ENCODE measurements at places on chromosomes 1 and 21.

DNA sequence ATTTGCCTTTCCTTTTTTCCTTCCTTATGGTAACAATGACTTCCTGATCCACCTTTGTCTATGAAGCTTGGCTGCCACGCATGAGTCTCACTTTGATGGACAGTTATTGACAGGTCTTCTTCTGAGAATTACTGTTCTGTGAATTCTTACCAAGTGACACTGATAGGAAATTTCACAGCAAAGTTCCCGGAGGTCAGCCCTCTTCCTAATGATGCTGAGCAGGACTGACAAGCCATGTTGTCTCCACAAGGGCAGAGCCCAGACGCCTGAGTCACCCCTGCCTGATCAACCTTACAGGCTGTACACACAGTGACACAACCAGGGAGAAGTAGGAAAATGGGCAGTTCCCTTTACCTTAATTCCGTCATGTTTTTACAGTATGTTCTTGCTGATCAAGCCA lies 44.2 kb downstream of the ZC3H11B start:
- DNase-seq: no peak

- DNase-seq: no peak
These were observed 104.8 kb downstream of the NPHP4 start for GRCh38 chr1:5887349-5887970.

DNA sequence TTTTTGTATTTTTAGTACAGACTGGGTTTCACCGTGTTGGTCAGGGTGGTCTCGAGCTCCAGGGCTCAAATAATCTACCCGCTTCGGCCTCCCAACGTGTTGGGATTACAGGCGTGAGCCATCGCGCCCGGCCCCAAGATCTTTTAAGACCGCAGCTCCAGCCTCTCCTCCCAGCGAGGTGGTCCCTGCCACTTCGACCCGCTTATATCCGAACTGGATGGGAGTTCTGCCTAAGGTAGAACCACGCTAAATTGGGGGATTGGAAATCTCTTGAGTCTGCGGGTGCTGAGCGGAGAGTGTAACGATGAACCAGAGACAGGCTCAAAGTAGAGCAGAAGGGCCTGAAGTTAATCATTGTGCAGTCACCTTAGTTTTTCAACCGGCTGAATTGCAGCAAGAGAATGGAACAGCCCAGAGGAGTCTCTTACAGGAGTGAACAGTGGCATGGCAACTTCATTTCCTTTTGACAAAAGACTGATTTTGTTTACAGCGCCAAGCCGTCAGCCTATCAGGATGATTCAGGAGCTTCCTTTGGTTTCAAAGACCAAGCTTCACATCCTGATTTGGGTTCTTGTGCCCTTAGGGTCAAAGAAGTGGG lies 726 bp upstream of the CYB5R1 start:
- no peak for DNase-seq

DNA sequence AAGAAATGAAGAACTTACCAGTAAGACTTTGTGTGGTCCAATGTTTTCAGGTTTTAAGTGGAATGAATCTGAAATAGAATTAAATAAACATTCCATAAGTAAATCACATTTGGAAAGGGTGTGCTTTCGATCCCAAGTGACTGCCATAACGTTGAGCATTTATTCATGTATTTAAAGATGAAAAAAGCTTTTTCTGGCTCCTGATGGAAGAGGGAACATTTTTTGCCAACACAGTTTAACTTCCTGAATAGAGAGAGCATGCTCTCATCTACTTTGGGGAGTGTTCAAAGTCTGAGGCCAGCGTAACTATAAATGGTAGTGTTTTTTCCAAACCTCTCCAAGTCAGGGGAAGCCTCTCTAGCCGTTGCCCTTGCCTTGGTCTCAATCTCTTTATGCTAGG lies 55.8 kb downstream of the GNG12 start:
- no peak for DNase-seq

GRCh38 chr1:212650228-212650627 lies 41.7 kb downstream of the ATF3 start:
- DNase-seq: no peak

DNA sequence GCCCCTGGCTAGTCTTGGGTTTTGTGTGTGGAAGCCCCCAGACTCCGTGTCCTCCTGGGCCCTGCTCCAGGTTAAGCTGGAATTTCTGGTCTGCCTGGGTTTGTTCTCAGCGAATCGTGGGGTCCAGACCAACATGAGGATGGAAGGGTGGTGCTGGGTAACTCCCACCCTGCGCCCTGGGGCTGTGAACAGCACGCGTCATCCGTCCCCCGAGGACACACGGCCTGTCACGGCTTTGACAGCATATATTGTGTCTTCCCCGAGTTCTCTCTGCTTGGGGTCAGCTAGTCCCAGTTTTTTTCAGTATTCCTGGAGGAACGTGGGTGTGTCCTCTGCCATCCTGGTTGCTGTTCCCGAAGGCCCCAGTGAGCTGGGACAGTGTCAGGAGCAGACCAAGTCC lies 11.8 kb downstream of the GPR137B start:
- DNase-seq: no peak

- DNase-seq: no peak
These were observed 125.7 kb downstream of the FMN2 start for GRCh38 chr1:240217403-240217802.

GRCh38 chr1:74523873-74524480 lies 11.6 kb upstream of the LRRC53 start:
- DNase-seq: no peak

DNA sequence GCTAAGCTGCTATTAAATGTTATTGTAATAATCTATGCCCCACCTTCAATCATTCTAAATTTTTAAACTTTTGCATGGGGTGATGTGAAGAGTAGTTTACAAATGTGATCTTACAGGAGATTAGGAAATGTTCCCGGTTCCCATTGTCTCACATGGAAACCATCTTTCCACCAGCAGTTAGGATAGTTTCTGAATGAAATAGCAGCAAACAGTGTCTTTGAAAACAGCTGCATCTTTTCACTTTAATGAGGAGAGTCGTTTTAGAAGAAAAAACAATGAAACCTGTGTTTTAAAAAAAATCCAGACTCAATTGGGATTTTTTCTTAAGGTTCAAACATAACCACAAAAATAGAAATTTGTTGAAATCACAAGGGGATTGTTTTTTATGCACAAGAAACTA lies 134.2 kb downstream of the TLR5 start:
- no peak for DNase-seq

DNA sequence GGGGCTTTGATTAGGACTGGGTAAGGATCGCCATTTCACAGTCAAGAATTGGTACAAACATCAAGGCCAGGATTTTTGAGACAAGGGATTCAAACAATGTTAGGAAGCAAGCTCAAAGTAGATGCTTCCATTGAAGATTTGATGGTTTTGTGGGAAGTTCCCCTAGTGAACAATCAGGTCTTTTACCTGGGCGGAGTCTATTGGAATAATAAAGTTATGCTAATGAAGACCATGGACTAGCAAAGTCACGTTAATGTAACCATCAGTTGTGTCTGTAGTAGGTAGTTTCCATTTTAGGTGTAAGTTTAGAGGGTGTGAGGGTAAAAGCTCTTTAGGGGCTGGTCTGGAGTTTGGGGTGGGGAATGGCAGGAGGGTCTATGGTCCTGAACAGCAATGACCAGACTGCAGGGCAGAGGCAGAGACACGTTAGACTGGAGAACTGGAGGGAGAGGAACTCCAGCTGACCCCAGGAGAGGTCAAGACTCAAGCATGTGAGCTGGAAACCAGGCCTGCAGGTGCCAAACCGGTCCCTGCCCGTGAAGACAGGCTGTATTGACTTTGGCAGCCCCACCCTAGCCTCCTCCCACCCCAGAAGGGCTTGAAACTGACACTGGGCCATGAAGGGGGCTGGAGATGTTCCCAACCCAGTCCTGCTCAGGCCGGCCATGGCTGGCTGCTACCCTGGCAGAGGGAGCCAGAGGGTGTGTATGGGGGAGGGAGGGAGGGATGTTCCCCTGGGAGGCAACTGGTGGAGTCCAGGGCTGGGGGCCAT lies 36.0 kb upstream of the GPR37L1 start:
- DNase-seq: no peak

- no peak for DNase-seq
These were observed 280.4 kb upstream of the C1orf105 start for GRCh38 chr1:172140072-172140471.

DNA sequence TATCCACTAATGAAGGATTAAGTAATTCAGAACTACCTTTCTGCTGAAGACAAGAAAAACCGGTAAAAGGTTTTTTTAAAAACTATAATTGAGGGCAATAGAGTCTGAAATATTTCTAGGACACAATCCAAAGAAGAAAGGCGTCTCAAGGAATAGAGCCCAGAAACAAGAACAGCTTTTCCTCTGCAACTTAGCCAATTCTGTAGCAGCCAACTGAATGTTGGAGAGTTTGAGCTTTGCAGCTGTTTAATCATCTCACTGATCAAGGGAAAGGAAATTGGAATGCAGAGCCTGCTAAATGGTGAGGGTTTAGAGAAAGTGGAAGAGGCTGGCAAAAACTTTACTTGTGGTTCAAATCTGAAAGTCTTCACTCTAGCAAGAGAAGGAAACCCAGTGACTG lies 818.9 kb downstream of the KCNT2 start:
- DNase-seq: no peak

DNA sequence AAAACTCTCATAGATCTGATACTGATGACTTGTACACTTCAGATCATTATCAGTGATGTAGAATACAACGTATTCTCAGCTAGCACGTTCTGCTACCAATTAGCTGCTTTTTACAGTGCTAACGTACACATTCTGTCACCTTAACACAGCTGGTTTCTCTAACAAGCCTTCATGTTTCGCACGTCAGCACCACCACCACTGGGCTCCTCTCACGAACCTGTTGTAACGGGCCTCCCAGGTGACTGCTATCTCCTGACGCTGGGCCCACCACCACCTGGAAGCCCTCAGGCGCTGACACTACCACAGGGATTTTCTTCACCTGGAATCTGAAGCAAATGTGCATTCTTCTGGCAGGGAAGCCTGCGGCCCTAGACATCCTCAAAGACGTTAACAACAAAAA lies 19.8 kb downstream of the TOMM20 start:
- no peak for DNase-seq

GRCh38 chr1:171740356-171740863 lies 1.5 kb downstream of the VAMP4 start:
- DNase-seq: no peak

- DNase-seq: peak; percentile 9
These were observed 807 bp downstream of the CEP85 start for GRCh38 chr1:26234644-26235370.

- DNase-seq: no peak
These were observed 14.9 kb downstream of the TMEM35B start for GRCh38 chr1:34970220-34970735.

DNA sequence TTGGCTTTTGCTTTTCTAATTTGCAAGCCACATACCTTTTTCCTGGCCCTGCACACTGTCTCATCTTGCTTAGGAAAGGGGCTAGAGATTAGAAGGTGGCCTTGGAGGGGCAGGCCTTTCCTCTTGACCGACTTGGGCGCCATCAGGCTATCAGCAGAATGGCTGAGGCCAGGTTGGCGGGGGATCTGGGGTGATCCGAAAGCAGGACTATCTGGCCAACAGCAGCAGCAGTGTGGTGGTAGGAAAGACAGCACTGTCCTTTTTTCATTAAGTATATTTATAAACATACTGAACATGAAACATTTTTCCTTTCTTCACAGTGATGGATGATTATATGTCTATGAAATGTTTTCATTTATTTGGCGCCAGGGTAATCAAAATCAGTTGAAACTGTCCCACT lies 23.5 kb upstream of the RUNX1 start:
- DNase-seq: no peak

DNA sequence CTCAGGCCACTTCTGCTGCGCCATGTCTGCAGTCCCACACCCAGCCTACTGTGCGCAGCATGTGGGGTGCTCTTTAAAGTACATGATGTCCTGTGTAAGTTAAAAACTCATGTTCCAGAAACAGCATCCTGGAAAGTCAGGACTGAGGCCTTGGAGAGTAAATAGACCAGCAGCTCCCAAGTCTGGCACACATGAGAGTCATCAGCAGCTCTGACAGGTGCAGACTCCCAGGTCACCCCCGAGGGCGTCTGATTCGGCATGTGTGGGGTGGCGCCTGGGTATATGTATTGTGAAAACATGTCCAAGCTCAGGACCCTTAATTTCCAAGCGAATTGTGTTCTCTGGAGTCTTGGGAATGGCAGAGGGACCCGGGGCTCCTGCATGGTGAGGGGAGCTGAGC lies 120.1 kb upstream of the RUNX3 start:
- DNase-seq: no peak

DNA sequence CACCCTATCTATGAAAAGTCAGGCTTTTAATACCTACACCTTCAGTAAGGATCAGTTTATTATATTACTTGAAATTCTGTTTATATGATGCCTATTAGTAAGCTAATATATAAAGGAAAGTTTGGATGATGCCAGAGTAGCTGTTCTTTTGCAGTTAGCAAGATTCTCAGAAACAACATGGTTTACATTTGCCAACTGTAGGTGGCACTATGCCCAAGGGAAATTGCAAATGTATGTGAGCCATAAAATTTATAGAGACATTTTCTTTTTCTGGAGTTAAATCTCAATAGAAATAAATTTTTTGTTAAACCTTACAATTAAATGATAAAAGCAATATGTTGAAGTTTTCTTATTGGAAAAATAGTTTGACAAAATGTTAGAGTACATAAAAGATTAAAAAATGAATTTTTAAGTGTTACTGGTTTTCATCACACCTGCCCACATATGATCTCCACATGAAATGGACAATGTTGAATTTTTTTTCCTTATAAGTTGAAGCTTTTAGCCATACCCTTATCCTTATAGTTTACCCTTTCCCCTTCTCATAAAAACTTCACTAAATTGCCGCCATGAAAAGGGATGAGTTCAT lies 32.1 kb upstream of the EPHX4 start:
- DNase-seq: peak; percentile 4

GRCh38 chr1:180563026-180563827 lies 4.5 kb downstream of the OVAAL start:
- no peak for DNase-seq

Data from stimulated activated CD8-positive, alpha-beta memory T cell treated with anti-CD3 and anti-CD28 coated beads, Interleukin-7, amount 100 ng/mL, for 24 hours (primary cell).